ENCODE measurements at places on chromosomes 16 and 17.

DNA sequence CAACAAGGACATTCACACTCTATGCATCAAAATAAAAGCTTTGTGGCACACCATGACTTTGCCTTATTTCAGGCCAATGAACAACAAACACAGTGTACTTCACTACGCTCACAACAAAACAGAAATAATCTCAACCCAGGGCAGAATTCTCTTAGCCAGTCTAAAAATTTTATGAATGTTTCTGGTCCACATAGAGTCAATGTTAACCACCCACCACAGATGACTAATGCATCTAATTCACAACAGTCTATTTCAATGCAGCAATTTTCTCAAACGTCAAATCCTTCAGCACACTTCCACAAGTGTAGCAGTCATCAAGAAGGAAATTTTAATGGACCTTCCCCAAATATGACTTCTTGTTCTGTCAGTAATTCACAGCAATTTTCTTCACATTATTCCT is 101.7 kb downstream of the CHD9 start:
- DNase-seq = no peak

DNA sequence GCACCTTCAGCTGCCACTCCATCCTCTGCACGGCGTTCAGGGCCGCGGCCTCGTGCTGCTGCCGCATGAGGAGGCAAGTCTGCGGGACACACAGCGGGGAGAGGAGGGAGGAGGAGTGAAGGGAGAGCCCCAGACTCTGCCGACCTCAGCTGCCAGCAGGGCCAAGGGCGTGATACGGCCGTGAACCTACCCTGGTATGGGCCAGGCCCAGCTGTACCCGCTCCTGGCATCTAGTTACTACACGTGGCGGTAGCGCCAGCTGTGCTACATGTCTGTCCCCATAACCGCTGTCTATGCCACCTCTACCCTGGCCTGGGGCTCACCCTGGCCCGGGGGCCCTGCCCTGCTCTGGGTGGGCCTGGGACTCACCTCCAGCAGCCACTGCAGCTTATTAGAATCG is 51.1 kb downstream of the ZNF778 start:
- DNase-seq = no peak

GRCh38 chr17:41547921-41548843 is 20.1 kb upstream of the KRT19 start:
- peak; percentile 89 for DNase-seq

GRCh38 chr16:3101018-3101840 is 2.1 kb upstream of the ZSCAN10 start:
- no peak for DNase-seq

DNA sequence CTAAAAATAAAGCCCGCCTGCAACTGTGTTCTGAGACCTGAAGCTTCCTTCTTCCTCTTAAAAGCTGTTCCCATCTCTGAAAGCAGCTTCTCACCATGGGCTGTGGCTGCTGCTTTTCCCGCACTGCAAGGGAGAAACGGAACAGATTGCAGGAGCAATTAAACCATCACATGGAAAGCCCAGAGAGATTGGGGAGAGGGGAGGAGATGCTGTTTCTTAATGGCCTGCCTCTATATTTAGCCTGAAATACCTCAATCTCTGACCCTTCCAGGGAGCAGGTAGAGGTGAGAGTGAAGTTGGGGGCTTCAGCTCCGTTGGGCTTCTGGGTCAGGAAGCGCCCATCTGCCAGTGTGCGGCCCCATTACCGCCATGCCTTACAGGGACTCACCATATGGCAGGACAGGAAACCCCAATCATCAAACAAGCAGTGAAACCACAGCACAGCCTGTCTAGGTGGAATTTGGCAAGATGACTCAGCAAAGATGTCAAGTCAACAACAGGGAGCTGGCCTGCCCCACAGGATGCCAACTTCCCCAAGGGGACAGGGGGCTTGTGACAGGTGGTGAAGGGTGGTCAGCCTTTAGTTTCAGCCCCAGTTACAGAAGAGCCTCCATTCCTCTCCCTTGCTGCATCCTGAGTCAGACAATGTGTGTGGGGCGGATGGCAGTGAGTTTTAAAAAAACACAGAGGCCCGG is 286.6 kb upstream of the CCL2 start:
- DNase-seq = no peak

- no peak for DNase-seq
These were observed 96.4 kb upstream of the NOG start for GRCh38 chr17:56497132-56497531.

DNA sequence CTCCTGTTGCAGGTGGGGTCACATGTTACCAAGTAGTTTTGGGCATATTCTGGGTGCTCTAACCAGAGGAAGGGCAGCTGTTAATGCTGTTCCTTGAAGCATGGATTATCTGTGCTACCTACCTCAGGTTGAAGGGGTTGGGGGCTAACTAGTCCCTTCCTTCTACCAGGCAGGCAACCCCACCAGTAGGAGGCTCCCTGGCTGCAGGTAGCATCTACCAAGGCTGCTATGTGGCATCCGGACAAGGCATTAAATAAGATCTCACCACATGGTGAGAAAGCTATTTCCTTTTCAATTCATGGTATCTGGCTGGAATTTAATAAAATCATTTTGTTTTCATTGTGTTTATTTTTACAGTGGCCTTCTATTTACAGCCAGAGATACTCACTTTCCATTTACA is 62.5 kb downstream of the CACNG3 start:
- no peak for DNase-seq

DNA sequence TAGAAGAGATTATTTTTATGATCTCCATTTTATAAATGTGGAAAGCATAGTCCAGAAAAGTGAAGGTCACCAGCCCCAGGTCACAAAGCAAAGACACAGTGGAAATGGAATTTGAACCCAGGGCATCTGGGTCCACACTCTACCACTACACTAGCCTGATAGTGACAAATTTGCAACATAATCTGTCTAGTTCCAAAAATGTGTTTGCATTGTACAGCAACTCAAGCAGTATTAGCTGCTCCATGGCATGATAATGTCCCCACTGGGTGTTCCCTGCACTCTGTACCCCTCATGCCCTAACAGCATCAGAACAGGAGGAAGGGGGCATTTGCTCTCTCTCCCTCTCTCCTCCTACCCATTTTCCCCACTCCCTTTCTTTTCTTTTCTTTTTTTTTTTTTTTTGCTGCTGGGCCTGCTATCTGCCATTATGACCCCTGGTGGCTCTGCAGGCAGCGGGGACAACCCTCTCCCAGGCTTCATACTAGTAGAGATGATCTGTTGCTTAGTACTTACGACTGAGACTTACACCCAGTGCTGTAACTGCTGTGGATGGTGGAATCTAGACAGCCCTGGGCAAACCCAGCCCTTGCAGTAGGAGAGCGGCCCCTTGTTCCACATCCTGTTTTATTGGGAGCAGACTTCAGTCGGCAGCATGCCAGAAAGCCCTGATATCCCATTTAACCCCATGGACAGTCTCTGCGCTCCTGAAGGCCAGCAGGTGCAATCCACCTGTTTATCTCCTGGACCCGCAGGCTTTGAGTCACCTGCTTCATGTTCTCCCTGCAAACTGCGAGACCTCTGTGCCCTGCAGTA is 306.3 kb downstream of the SOX9 start:
- DNase-seq = no peak

- DNase-seq = no peak
These were observed 8.0 kb upstream of the TEDC2 start for GRCh38 chr16:2451851-2452320.

DNA sequence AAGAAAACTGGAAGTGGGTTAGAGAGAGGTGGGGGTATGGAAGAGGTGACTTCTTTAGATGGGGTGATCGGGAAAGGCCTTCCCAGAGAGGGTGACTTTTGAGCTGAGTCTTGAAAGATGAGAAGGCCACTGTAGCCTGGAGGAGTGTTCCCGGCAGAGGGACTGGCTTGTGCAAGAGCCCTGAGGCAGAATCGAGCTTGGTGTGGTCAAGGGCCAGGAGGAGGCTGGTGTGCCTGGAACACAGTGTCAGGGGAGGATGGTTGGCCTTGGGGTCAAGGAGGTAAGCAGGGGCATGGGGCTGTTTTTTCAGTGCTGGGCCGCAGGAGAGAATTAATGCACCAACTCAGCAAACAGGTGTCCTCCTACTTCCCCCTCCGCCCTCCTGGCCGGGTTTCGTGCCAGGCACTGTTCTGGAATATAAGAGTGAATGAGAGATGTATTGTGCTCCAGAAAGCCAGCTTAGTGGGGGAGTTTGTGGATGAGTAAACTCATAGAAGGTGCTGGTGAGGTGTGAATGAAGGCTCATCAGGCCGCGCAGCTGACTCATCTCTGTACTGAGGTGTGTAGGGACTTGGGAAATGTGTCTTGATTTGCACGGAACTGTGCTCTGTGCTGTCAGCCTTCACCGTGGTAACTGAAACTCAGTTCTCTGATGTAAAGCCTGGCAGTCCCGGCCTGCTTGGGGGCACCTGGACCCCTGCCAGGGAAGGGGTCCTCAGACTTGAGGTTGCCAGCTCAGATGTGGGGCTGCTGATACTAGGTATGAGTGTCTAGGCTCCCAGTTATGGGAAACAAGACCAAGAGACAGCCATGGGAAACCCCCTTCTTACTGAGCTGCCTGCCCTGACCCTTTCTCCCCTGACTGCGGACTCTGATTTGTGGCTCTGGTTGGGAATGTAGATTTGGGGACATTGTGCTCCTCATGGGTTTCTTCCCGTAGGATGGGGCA is 15.3 kb downstream of the KSR1 start:
- no peak for DNase-seq
